ENCODE measurements at places on chromosomes 16 and 17.

- no peak for DNase-seq
Measured at GRCh38 chr16:8283195-8283594, 307.1 kb downstream of the TMEM114 start.

DNA sequence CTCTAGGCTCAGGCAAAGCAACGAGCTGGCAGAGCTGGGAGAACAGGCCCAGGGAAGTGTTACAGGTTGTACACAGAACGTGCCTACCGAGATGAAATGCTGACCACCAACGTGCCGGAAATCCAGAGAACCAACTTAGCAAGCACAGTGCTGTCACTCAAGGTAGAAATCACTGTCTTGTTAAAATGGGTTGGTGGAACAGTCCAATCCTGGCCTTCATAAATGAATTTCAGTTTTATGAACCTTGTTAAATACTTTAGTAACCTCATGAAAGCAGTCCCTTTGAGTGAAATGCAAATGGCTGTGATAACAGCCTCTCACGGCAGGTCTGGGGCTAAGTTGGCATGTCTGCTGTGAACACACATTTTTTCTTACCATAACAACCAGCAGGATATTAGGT is 29.0 kb downstream of the ETV4 start:
- no peak for DNase-seq

- no peak for DNase-seq
Measured at GRCh38 chr16:85473323-85473722, 139.8 kb upstream of the GSE1 start.

DNA sequence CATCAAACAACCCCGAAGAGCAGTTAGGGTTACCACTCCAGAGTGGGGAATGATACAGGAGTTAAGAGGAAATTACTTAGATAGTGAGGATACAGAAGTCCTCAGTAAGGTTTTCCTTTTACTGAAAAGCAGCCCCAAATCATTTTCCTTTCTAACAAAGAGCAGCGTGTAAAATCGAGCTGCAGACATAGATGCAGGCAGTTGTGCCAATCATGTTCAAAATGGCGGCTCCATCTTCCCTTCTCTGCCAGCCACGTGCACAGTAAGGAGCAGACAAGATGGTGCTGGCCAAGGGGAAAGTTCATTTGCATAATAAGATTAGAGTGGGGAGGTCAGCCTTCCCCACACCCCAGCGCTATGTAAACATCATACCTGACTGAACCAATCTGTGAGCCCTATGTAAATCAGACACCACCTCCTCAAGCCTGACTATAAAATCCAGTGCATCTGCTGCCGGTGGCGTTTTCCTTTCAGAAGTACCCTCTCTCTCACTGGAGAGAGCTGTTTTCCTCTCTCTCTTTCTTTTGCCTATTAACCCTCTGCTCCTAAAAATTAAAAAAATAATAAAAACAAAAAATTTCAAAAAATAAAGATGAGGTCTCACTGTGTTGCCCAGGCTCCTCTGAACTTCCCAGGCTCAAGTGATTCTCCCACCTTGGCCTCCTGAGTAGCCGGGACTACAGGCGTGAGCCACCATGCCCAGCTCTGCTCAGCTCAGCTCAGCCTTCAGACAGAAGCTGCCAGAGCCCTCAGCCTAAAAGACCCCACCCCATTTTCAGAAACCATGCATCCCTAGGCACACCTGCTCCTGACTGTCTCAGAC is 2.6 kb upstream of the SRL start:
- no peak for DNase-seq

DNA sequence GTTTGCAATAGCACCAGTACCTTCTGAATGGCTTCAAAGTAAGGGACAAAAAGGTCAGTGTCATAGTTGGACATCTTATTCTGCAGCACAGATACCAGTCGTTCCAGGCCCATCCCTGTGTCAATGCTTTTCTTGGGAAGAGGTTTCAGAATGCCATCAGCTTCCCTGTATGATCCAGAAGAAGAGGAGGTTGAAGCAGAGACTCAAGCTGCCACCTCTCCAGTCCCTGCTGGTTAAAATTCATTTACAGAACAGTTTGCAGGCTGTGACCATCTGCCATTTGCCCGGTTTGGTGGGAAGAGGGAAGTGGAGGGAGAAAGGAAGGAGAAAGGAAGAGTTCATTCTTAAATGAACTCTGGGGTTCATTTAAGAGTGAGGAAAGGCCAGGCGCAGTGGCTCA is 18.4 kb upstream of the EXOSC6 start:
- no peak for DNase-seq

All from NCI-H1694 (cell line).